SK-N-MC (cell line): ENCODE measurements at places on chromosomes 4 and X.

DNA sequence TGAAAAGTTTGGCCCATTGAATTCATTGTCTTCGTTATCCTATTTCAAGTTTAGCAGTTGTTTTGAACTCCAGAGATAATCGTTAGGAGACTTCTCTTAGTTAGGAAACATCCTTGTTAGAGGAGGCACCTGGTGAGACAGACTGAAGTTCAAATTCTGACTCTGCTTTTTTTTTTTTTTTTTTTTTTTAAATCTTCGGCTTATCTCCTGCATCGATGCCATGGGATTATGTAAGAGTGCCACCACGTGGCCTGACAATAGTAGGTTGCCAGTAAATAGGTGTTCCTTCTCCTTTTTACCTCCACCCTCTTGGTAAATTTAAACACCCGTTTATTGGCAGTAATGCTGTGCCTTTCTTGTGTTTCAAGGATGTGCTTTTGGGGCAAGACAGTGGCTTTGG lies 149.3 kb downstream of the SOWAHB start:
- no peak for DNase-seq

- no peak for DNase-seq
Measured at GRCh38 chr4:112284662-112285411, 867 bp downstream of the TIFA start.

DNA sequence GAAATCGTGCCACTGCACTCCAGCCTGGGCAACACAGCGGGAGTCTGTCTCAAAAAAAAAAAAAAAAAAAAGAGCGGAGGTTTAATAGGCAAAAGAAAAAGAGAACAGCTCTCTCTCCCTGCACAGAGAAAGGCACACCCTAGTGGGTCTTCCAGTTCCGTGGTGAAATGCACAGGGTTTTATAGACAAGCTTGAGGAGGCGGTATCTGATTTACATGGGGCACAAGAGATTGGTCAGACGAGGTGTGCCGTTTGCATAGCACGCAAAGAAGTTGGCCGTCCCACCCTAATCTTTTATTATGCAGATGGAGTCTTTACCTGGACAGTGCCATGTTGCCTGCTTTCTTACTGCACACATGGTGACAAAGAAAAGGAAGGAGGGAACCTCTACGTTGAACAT lies 33.5 kb upstream of the REST start:
- DNase-seq: no peak

- no peak for DNase-seq
Measured at GRCh38 chr4:141216002-141216761, 4.5 kb upstream of the ZNF330 start.

- DNase-seq: no peak
Measured at GRCh38 chr4:40887764-40888131, 138.0 kb downstream of the NSUN7 start.

DNA sequence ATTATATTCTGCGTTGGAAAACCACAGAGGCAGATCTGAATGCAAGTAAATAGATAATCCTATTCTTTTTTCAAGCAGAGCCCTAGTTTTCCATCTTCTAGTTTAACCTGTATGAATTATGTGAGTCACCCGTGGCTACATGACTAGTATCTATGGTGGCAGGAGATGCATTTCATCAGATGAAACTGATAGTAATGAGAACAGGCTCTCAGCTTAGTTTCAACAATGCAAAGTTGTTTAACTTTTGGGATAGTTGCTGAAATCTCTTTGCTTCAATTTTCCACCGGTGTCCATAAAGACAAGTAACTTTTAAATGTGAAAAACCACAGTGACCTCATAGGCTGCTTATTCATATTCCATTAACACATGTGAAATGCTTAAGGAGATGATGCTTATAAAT lies 1317.4 kb upstream of the TENM3 start:
- DNase-seq: no peak

GRCh38 chrX:30010471-30010870 lies 204.9 kb upstream of the MAGEB2 start:
- DNase-seq: no peak

- DNase-seq: no peak
Measured at GRCh38 chr4:139783741-139784484, 118.3 kb downstream of the MGST2 start.

DNA sequence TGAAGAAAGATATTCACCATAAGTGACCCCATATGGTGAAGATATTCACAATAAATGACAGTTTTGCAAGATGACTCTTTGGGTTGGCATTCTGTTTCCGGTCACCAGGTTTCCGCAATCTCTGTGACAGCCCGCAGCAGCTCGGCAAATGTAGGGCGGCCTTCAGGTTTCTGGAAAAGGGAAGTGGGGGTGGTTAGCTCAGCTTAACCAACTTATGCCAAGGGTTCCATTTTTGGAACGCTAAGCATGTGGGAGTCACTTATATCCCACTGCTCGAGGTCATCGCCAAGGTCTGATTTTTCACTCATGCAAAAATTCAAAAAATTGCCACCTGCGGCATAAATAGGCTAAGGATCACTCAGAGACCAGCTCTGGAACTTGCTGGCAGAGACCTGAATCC lies 51.0 kb downstream of the NIPAL1 start:
- no peak for DNase-seq

- DNase-seq: no peak
Measured at GRCh38 chrX:41352329-41352838, 18.4 kb downstream of the DDX3X start.

- no peak for DNase-seq
Measured at GRCh38 chrX:37800717-37801116, 20.9 kb downstream of the CYBB start.

DNA sequence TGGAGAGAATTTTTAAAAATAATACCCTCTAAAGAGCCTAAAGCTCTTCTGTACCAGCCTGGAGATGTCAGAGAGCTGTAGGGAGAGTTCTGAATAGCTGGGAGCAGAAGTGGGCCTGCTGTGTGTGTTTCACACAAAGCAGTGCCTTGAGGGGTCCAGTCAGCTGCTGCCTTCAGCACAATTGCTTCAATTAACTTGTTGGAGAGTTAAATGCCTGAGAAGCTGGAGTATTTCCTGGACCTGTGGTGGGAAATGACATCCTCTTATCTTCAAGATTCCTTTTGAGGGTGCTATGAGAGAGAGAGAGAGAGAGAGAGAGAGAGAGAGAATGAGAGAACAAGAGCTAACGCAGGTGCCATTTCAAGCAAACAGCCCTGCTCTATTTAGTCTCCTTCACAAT lies 96.2 kb upstream of the IL1RAPL2 start:
- no peak for DNase-seq
